Hepatocyte (in vitro differentiated cells): ENCODE measurements at places on chromosomes 11 and 22.

- peak; percentile 68 for DNase-seq
Observed at GRCh38 chr11:46918083-46918787, at the start of gene LRP4. Gene LRP4, minus strand, starts transcription at chr11:46918550. Its CDS starts 171 bp downstream, at chr11:46918379.

- DNase-seq = no peak
Observed at GRCh38 chr11:45025716-45026492, 75.2 kb upstream of the TP53I11 start.

GRCh38 chr22:36334081-36334820 lies 53.5 kb downstream of the MYH9 start:
- DNase-seq = no peak

DNA sequence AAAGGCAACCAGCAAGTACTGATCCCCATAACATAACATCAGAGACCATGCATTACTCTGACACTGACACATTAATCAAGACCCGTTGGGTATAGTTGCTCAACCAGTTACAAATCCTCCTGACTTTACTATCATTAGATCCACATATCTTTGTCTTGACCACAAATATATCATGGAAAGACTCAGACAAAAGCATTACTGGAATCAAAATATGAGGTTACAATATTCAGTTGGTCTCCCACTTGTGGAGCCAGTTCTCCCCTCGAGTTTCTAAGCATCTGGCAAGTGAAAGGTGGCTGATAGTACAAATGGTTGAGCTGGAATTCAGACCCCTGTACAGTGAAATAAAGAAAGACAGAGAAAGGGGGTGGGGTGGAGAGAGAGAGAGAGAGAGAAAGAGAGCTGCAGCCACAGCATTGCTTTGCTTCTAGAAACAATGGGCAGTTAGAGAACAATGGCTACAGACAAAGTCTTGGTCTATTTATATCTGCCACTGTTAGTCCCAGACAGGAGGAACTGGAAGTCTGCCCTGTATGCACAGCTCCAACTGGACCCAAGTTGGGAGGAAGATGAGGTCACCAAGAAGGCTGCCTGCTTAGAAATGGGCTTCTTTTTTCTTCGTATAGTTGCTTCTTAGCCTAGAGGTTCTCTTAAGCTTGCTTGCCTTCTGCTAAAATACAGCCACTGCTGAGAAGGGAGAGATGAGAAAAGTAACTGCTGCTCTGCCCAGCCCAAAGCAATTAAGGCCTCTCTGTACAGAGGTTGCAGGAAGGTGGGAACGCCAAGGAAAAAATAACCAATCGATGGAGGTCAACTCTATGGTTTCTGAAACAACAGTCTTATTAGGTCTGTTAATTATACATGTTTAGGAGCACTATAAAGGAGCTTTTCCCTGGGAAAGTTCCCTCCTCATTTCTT lies 85.5 kb downstream of the ETS1 start:
- no peak for DNase-seq

- no peak for DNase-seq
Observed at GRCh38 chr11:11035331-11035730, 177.5 kb upstream of the ZBED5 start.

GRCh38 chr22:35230839-35231584 lies 26.3 kb upstream of the HMGXB4 start:
- no peak for DNase-seq

GRCh38 chr11:88405853-88406252 lies 68.3 kb upstream of the CTSC start:
- DNase-seq = no peak

DNA sequence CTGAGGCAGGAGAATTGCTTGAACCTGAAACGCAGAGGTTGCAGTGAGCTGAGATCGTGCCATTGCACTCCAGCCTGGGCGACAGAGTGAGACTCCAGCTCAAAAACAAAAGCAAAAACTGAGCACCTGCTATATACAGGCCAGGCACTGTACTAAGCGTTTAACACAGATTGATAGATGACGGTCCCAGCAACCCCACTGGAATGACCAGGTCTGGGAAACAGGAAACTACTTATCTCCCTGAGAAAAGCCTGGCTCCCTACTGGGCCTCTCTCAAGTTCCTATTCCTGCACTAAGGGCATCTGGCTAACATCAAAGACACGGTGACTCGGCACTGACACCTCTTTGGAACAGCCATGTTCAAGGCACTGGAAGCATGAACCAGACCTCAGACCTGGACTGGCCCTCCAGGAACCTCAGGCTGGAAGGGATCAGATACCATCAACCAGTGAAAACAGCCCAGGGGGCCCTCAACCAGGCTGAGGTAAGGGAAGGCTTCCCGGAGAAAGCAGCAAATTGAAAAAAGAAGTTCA lies 16.6 kb downstream of the ARAP1 start:
- peak; percentile 81 for DNase-seq

DNA sequence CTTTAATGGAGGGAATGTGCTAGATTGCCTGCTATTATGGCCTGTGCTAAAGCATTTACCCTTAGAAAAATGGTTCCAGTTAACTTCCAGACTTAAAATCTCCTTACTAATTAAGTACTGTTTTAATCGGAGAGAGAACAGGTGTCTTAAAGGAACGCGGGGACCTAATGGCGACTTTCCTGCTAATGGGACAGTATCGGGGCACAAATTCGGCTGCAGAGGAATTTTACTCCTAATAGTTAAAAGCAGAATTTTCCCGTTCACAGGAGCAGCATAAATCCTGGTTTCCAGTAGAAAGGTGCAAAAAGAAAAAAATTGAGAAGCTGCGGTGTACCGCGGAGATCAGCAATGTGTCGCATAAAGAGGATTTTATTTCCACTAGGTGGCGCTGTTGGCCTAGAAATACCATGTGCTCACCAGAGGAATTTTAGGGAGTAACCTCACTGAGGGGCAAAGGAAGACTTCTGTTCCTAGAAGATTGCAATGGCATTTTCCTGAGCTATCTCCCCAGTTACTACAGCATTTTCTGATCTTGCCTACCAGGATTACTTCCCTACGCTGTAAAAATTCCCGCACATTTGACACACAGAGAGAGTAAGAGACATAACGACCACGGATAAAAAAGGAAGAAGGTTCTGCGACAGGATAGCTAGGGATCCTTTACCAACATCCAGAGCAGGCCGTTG lies 44.5 kb downstream of the ZNF280B start:
- DNase-seq = peak; percentile 85

- DNase-seq = peak; percentile 81
Observed at GRCh38 chr11:57482782-57483561, 22.6 kb downstream of the RTN4RL2 start.
